ENCODE measurements at places on chromosomes 7 and 10. TPM values are rescaled to one million over a fixed set of nuclear protein-coding genes. Genes with fewer than 3 reads are reported as not detected.

Gene FAM25C
- not detected for total RNA-seq

Gene LBX1
- total RNA-seq: not detected

Gene NKX6-2
- total RNA-seq: not detected

Gene NYAP1
- total RNA-seq: 0.38 TPM

Gene SFTPA1
- total RNA-seq: not detected

Gene LAMB1
- 60.0 TPM for total RNA-seq

Gene SLC16A12
- 2.0 TPM for total RNA-seq

Data from left ventricle myocardium inferior (tissue), 1 donor.